ENCODE measurements at places on chromosomes 13 and 19.

GRCh38 chr13:38967446-38967845 lies 23.2 kb downstream of the STOML3 start:
- no peak for DNase-seq

DNA sequence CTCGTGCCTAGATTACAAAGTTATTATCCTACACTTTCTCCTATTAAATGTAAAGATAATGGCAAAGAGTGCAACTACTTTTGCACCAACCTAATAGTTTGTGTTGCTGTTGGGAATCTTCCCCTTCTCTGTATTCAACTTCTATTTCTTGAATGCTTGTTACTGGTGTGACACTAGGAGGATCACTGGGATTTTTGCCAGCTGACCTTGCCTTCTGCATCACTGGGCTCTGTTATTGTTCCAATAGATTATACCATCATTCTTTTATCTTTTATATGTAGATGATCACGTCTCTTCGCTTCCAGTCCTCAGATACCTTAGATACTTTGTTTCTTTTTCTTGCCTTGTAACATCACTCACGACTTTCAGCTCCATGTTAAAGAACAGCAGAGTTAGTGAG lies 3.5 kb upstream of the OR10H4 start:
- DNase-seq: no peak

DNA sequence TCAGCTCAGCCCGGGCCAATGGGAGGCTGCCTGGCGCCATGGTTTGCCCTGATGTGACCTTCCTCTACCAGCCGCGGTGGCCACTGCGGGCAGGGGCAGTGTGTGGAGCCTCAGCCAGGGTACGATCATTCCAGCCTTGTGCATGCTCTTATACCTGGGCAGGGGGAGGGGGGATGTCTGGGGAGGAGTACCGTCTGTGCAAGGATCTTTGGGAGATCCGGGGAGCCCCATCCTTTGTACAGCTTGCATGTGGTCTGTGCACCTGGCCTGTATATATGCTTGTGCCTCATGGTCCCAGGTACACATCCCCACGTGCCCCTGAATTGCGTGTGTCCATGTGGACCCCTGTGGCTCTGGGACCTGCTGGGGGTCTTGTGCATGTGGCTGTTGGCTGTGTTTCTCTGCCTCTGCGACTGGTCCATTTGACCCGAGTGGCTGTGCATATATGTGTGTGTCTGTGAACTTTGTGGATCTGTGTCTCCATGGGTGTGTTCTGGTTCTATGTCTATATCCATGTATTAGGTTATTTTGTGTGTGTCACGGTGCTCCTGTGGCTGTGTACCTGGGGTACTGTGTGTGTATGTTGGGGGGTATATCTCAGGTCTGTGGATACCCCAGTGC lies 12.8 kb upstream of the NANOS3 start:
- no peak for DNase-seq

- DNase-seq: peak; percentile 81
These were observed 24.0 kb upstream of the ZNF492 start for GRCh38 chr19:22610121-22610520.

GRCh38 chr19:7349961-7350711 lies 1.4 kb downstream of the ARHGEF18 start:
- no peak for DNase-seq

DNA sequence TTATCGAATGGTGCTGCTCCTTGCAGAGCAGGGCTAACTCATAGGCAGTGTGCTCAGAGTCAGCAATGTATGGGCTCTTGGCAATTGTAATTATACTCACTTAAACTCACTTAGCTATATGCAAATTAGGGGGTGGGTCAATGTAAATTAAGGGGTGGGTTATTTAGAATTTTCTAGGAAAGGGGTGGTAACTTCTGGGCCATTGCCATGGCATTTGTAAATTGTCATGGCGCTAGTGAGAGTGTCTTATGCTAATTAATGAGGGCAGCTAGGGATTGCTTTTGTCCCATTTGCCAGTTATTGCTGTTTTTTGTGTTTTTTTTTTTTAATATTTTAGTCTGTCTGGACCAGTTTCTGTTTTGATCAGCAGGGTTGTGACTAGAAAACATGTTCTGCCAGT lies 68.4 kb downstream of the DIAPH3 start:
- no peak for DNase-seq

DNA sequence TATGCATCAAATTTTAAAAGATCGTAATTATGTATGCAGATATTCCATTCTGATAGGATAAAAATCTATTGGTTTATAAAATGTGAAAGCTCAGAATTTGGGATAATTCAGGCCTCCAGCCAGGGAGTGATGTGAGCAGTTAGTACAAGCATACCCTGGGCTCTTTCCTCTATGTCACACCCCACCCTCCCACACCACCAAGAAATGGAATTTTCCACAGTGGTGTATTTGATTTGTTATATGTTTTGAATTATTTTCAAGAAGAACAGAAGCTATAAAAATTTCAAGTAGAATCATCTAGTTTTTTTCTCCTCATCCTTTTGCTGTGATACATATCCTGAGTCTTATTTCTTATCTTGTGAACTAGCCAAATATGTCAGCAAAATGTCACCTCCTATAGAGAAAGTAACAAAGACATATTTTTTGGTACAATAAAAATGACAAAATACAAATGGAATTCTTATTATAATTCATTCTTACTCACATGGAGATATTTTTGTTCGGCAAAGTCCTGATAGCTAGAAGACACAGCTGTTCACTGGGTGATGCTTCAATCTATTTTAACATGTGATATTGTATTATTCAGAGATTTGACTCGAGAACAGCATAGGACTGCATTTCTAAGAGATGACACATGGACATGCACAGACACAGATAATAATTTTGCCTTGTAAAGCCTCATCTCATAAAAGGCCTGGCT lies 61.2 kb upstream of the FRY start:
- no peak for DNase-seq

DNA sequence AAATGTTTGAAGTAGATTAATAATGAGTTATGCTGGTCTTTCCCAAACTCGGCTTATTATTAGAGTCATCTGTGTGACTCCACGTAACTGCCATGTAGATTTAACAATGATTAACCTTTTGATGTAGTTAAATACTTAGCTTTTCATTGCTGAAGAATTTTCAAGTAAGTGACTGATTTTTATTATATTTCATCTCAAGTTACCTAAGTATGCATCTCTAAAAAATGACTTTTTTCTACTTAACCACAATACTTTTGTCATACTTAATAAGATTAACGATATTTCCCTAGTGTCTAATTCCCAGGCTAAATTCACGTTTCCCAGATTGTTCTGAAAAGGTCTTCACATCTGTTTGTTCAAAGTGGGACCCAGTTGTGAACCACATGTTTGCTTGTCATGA lies 17.8 kb downstream of the BIVM start:
- DNase-seq: no peak

GRCh38 chr13:101594936-101595335 lies 142.5 kb downstream of the ITGBL1 start:
- no peak for DNase-seq

DNA sequence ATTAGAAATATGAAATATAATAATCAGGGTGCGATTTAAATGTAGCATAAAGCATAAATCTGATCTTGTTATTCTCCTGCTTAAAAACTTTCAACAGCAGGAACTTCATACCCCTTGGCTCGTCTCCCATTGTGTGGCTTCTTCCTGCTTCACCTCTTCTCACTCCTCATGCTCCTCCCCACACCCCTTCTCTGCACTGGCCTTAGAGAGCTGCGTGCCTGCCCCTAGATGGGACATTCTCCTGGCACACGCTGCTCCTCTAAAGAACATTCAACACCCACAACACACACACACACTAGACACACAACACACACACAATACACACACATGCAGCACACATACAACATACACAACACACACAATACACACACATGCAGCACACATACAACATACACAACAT lies 104.6 kb upstream of the RAP2A start:
- no peak for DNase-seq

- no peak for DNase-seq
These were observed 102.0 kb downstream of the CACNA1A start for GRCh38 chr19:13404236-13404635.

DNA sequence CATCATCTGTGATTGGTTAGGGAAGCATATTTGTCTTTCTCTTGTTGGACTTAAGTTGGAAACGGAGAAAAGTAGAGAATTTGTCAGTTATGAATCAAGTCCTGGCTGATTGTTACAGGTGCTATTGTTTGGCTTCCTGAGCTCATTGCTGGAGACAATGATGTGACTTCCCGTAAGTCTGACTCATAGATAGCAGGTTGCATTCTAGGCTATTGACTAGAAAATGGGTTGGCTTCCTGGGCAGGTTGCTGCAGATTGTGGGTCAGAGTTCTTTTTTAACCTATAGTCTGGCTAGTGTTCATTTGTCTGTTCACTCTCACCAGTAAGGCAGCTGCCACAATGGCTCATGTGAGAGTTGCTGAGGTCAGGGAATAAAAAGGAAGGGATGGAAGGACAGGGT lies 101.5 kb downstream of the CCNA1 start:
- DNase-seq: no peak

DNA sequence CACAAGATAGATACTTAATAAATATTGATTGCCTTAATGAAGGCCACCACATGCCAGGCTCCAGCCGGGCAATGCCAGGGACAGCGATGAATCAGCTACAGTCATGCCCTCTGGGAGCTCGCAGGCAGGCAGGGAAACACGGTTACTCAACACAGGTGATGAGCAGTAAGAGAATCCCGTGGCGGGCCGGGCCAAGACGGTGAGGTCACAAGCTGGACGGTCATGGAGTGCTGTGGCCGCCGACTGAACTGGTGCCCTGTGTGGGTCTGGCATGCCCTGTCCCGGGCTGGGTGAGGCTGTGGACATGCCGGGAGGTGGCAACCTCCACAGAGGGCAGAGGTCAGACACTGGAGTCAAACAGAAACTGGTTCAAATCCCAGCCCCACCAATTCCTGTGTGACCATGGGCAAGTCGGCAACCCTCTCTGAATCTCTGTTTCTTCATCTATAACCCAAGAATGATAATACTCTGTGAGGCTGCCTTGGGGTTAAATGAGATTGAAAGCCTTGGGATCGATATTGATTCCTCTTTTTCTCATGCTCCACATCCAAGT lies 13.2 kb upstream of the PAK4 start:
- no peak for DNase-seq

DNA sequence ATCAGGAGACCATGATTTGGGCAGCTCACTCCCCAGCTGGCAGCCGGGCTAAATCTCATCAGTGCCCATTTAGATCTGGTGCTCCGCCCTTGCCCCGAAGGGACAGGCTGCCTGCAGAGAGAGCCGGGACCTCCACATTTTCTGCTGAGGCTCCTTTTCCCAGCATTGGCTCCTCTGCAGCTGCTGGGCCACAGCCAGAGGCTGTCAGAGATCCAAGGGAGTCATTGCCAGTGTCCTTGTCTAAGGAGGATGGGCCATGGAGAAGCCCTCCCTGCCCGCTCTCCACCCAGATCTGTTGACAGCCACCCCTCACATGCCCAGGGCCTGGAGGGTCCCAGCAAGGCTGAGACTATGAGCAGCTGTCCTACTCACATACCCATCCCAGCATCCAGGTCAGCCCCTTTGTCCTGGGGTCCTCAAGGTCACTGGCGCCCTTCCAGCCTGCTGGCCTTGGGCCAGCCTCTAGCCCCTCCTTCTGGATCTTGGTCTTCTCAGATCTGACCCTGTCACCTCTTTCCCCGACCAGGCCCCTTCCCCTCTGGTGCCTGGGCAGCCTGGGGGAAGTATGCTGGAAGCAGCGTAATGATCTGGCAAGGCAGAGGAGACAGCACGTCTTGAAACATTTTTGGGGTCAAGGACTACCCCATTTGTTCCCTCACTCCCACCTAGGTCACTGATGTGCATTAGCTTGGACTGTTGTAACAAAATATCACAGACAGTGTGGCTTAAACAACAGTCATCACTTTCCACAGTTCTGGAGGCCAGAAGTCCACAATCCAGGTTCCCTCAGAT lies 7.9 kb downstream of the PIN1 start:
- DNase-seq: no peak

- DNase-seq: no peak
These were observed 57.8 kb downstream of the IER2 start for GRCh38 chr19:13207846-13208671.

GRCh38 chr13:114105521-114106225 lies 26.8 kb downstream of the RASA3 start:
- no peak for DNase-seq

- DNase-seq: no peak
These were observed 13.5 kb downstream of the IL17D start for GRCh38 chr13:20716951-20717350.

DNA sequence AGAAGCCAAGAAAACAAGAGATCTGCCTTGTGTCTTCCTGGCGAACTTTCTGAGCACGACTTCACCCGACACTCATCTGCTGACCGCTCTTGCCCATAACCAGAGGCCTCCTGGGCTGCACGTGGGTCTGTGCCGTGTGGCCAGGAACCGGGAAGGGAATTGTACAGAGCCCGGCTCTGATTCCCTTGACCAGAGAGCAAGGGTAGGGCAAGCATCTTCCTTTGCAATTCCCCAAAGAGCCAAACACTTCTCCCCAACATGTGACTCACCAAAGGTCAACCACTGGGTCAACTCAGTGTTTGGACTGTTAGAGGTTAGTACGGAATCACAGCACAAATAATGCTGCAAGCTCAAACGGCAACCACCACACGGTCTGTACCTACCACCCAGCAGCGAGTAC lies 48.9 kb downstream of the KLF2 start:
- DNase-seq: peak; percentile 95

- no peak for DNase-seq
These were observed 302.8 kb downstream of the EFNB2 start for GRCh38 chr13:106232681-106233080.

DNA sequence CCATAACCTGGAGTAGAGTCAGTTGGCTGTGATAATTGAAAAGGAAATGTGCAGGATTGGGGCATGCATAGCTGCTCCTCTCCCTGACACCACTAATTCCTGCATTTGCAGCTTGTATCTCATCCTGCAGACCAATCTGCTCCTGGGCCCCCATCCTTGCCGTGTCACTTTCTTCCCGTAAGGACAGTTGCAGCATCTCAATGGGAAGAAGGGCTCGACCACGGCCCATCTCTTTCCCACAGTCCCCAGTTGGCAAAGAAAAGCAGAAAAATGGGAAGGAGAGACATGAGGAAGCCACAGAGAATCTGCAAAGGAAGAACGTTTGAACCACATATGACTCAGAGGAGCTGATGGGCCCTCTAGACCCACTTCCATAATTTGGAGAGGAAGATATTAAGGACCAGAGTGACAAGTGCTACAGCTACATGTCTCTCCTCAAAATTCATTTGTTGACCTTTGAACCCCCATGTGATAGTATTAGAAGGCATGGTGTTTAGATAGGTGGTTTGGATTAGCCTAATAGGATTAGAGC lies 1.8 kb upstream of the SIGLEC12 start:
- DNase-seq: no peak

DNA sequence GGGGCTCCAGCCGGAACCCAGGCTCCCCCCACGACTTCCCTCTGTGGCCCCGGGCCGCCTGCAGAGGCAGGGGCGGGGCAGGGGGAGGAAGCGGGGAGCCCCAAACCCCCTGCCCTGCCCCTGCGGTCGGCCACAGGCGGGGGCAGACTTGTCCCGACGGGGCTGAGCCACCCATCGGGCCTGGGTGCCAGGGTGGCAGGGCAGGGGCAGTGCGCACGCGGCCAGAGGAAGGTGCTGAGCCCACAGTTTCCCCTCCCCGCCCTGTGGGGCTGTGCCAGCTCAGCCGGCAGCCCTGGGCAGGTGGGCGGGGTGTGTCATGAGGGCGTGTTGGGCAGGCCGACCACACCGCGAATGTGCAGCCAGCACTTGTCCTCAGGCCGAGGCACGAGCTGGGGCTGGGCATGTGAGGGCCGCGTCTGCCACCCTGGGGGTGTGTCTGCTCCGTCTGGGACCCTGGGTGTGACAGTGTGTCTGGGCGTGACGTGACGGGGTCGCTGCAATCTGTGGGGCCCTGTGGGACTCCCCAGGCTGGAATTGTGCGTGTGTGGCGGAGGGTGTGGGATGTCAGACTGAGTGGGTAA lies 17.7 kb downstream of the CCDC97 start:
- DNase-seq: no peak
